NCI-H2081 (cell line): ENCODE measurements at places on chromosomes 1 and 21.

DNA sequence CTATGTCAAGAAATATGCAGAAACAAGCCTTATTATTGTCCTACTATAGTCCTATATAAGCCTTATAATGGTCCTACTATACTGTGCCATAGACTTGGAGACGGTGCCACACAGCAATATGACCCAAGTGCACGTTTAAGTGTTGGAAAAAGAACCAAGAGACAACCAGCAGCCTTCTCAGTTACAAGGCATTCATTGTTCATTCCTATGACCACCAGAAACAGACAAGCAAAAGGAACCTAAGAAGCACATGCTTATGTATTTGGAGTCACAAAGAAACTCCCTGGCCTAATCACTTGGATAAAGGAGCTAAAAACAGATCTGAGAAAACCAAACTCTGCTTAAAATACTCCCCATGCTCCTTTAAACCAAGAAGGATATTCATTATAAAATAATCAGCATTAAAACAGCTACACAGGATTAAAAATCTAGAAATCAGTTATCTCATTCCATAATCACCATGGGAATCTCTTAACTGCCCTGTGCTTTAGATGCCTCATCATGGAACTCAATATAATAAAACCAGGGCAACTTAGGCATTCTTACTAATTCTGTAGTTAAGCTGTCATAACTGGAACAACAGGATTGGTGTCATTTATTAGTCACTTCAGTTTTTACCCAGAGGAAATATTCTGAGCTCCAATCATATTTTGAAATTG is 7.0 kb downstream of the COLGALT2 start:
- DNase-seq, result no peak

DNA sequence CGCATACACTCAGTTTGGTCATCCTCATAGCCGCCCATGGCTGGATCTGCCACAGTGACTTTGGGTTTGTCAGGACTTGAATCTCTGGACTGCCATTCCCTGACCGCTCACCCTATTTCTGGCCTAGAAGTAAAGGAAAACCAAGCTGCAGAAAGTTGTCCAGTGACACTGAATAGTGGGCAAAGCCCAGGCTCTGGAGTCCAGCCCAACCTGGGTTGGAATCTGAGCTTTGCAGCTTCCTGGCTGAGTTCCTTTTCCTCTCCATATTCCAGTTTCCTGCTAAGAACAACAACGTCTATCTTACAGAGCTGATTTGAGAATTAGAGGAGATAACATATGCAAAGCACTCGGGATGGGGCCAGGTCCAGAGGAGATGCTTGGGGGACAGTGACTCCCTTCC is 15.6 kb upstream of the EIF4G3 start:
- DNase-seq, result no peak

DNA sequence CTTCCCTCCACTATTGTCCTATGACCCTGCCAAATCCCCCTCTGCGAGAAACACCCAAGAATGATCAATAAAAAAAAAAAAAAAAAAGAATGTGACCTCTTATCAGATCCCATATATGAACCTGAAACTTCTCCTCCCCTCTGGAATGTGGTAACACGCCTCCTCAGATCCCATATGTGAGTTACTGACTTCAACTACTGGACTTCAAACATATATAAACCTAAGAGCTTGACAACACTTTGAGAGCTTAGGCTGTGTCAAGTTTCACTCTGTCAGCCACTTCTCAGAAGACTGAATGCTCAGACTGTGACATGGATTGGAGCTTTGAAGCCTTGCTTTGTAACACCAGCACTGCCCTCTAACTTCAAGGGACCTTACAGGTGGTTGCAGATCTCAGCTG is 148.4 kb downstream of the COP1 start:
- DNase-seq, result no peak

GRCh38 chr1:102733491-102734236 is 374.7 kb downstream of the COL11A1 start:
- no peak for DNase-seq

GRCh38 chr21:21666689-21667088 is 668.5 kb downstream of the NCAM2 start:
- no peak for DNase-seq

DNA sequence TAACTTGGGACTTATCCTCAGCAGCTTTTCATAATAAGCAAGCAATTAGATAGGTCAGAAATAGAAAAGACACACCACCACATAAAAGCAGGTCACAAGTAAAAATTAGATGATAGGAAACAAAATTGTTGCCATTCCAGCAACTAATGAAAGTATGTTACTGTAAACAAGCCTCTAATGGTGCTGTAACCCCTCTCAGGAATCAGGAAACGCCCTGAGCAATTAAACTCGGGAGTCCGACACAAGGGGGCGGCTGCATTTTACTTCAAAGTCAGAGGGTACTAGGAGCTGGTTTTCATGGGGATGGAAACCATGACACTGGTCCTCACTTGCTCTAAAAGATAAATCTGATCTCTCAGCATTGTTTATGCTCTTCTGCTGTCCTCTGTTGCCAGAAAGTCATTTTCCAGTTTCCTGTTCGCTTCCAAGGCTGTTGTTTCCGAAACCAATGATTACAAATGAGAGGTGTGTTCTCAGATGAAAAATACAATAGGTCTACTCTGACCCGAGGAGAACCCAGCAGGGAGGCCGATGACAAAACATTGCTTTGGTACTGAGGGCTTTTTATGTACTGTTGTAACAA is 93.4 kb downstream of the TGFBR3 start:
- DNase-seq, result peak; percentile 35

DNA sequence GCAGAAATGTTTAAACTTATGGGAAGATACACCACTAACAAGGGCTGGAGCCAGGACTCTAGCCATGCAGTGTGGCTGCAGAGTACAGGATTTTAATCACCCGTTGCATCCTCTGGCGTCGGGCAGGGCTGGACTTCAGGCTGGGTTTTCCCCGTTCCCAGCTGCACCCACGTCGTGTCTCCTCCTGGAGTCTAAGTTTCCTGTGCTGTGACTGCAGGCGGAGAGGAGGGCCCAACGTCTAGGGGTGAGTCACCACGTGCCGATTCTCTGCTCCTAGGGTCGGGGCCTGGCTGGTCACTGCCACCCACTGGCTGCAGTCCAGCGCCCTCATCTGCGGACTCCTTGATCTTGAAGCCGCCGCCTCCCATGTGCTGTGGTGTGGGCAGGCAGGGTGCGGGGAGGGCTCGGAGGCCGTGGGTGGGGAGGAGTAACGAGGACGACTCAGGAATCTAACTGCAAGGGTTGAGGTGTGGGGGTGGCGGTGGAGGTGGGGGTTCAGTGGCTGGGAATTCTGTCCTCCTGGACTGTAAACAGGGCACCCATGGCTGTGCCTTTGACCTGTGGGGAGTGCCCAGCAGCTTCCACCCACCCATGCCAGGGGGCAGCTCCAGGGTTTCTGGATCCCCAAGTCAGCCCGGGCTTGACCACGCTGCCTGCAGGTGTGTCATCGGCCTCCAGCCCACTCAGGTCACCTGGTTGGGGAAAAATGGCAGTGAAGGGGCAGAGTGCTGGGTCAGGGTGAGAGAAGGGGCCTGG is 77.8 kb downstream of the ALPL start:
- DNase-seq, result no peak

DNA sequence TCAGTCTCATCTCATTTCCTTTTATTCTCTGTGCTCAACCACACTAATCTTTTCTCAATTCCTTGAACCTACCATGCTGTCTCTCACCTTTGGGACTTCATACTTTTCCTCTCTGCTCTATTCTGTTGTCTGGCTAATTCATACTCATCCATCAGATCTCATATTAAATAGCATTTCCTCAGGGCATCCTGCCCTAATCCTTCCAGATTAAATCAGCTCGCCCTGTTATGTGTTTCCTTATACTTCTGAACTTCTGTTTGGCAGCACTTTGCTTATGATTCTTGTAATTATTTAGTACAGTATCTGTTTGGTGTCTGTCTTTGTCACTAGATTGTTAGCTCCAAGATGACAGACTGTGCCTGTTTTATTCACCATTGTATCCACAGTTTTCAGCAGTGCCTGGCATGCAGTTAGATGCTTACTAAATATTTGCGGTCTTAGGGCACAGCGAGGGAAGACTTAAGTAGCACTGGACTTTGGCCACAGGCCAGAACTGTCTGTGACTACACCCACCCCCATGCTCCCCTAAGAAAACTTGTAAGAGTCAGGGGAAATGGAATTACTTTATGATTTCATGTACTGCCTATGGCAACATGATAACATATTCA is 9.9 kb upstream of the CAP1 start:
- DNase-seq, result no peak

GRCh38 chr21:25456672-25457071 is 150.6 kb downstream of the MRPL39 start:
- DNase-seq, result no peak

- DNase-seq, result no peak
Observed at GRCh38 chr1:95728841-95729240, 494.8 kb downstream of the RWDD3 start.

DNA sequence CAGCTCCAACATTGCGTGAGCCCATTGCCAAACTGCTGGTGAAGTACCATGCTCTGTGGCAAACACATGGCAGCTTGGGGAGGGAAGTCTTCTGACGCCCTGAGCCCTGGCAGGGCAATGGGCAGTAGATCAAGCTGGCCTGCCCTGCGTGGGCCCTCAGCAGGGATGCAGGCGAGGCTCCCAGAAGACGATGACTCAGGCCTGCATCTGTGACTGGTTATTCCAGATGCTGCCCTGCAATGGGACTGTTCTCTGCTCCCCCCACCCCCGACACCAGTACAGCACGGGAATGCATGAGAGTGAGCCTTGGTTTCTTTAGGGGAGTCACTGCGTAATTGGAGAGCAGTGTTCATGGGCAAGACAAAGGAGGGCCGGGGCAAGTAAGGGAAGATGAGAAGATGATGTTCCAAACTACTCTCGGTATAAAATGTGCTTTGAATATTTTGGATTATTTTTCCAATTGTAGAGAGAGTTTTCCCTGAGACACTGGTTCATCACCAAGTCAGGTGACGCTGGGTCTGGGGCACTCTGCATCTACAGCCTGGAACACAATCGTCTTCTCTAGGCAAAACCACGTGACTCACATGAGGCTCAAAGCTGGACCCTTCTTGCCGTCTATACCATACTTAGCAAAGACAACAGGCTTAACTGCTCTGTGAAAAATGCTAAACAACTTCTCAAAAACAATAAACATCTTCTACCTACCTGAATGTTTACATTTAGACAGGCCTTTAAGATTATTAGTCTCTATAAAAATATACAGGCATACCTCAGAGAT is 9.0 kb upstream of the C1orf198 start:
- no peak for DNase-seq

DNA sequence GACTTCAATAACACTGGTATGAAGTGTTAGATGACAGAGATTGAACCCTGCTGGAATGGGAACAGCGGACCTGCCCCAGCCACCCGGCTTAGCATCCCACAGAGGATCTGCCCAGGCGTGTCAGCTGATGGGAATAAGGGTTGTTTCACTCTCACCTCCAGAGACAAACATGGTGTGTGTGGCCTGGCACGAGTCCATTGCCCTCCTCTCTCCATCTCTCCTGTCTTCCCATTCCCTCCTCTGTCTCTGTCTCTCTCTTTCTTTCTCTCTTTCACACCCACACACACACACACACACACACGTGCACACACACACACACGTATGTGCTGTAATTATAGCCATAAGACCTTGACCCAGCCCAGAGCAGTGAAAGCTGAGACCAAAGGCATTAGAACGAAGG is 200.2 kb downstream of the HIVEP3 start:
- DNase-seq, result no peak

DNA sequence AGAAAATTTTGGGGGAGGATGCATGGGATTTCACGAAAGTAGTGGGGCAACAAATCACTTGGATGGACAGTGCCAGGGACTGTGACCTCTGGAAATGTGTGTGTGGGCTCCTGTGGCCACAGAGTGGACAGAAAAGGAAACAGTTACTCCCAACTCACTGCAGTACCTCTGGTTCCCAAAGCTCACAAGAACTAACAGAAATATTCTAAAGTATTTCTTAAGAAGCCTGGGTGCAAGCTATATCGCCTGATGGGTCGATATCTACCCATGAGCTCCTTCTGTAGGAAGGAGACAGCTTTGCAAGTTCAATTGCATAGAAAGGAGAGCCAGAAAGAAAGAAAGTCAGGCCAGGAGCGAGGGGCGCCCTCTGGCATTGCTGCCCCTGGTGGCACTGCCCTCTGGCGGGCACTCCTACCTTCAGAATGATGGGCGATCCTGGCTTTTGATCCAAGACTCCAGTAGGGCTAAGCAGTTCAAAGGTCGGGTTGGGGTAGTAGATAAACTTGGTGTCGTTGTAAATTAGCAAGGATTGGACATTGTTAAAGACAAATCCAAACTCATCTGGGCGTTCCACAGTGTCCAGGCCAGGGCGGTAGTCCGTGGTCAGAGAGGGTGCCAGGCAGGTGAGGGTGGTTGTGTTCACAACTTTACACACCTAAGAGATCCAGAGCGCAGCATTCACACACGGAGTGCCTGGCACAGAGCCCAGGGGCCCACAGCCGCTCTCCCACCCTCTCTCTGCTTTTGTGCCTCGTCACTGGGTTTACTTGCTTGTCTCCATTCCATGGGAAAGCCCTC is 134.7 kb upstream of the CD34 start:
- peak; percentile 17 for DNase-seq

- DNase-seq, result no peak
Observed at GRCh38 chr1:100683448-100684349, 35.8 kb upstream of the VCAM1 start.

DNA sequence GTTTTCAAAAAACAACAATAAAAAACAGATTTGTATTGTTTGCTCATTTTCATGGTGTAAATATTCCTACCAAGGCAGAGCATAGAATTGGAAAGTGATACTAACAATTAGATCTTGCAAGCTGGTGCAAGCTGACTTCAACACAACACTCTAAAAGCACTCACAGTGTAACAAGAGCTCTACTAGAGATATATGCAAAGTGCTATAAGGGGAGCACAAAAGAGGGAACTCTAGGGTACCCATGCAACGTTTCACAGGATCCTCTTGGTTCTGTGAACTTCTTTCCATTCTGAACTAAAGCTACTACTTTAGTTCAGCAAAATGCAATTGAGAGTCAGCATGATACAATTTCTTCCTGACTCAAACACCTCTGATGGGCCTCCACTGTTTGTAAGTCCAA is 78.3 kb downstream of the ATP1B1 start:
- no peak for DNase-seq

DNA sequence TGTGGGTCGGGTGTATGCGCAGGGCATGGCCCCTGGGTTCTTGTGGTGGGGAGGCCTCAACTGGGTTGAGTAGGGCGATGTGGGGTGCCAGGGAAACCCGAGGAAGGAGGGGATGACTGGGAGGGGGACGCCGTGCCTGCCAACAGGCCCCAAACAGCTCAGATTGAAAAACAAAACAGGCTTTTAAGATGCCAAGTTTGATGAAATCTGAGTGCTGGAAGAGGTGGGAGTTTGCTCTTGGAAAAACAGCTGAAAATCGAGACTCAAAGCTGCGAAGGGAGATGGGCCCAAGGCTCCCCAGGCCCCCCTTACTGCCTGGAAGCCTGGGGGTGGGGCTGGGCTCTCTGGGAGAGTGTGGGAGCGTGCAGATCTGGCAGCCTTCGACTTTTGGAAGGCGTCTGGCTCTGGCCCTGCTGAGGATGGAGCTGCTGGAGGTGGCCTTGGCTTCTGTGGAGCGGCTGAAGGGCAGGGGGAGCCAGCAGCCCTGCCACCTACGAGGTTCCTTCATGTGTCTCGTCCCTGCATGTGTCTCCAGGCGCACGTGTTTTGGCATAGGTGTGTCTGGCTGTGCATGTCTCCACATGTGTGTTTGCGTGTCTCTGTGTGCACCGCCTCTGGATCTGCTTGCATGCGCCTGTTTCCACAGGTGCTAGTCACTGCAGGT is 33.3 kb downstream of the PTPRF start:
- DNase-seq, result no peak

GRCh38 chr1:203563291-203563690 is 63.3 kb upstream of the ATP2B4 start:
- DNase-seq, result no peak
